ENCODE measurements at places on chromosomes 4 and X. TPM values are rescaled to one million over a fixed set of nuclear protein-coding genes. Genes with fewer than 3 reads are reported as not detected.

DNA sequence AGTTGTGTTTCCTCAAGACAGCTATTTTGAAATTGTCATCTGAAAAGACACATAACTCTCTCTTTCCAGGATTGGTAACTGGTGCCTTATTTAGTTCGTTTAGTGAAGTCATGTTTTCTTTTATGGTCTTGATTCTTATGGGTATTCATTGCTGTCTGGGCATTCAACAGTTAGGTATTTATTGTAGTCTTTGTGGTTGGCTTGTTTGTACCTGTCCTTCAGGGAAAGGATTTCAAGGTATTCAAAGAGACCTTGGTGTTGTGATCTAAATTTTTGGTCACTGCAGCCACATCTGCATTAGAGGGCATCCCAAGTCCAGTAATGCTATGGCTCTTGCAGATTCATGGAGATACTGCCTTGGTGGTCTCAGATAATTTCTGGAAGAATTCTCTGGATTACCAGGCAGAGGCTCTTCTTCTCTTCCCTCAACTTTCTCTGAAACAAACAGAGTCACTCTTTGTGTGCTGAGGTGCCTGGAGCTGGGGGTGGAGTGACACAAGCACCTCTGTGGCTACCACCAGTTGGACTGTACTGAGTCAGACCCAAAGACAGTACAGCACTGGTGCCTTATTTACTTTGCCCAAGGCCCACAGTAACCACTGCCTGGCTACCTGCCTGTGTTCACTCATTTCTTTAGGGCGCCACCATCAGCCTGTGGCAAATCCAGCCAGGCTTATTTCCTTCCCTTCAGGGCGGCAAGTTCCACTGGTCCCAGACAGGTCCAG lies 620.4 kb downstream of the KCNIP4 start:
- DNase-seq = no peak

GRCh38 chr4:68152411-68152810 lies 22.7 kb upstream of the TMPRSS11F start:
- no peak for DNase-seq

DNA sequence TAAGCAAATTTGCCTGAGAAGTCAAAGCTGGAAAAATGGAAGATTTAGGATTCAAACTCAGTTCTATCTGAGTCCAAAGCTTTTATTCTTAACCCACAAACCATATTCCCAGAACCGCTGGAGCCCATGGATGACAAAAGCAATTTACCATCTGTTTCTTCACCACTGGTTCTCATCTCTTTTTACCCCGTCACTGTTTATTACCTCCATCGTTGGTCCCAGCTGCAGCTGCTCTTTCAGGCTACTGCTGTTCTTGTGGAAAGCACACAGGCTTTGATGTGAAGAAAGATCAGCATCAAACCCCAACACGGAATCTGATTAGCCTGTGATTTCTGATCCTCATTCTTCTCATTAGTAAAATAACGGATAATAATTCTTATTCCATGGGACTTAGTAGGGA lies 9.5 kb downstream of the FBXO8 start:
- no peak for DNase-seq

- peak; percentile 16 for DNase-seq
These were observed 88.0 kb downstream of the ATP11C start for GRCh38 chrX:139844884-139845283.

DNA sequence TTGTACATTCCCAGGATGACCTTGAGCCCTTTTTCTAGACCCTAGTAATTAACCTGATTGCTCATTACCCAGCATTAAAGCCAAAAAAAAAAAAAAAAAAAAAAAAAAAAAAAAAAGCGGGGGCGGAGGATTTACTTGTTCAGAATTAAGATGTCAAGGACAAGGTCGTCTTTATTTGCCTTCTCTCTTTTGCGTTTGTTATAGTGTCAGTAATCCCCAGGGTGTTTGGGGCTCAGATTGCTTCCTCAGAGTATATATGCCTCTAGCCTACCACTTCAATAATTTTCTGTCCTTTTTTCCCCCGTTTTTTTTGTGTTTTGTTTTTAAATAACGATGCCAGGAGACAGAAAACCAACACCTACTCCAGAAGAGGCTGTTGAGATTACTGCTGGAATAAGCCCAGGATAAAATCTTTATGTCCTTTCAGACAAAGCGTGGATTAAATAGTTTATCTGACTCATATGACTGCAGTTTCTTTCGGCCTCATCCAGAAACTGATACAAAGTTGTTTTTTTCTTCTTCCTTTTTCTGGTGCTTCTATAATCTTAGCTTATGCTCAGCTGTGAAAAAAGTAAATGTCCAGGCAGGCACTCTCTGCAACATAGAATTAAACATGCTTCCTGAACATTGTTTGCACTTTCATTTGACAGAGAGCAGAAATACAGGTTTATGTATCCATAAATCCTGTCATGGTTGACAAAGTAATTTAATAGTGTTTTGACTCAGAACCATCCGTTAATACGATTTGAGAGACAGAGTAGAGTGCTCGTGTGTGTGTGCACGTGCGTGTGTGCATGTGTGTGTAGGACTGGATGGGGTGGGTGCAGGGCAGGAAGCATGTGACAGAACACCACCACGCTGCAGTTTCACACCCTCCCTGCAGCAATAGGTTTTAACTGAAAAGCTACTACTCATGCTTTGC lies 138.6 kb downstream of the AFF1 start:
- no peak for DNase-seq

The L1CAM gene
- total RNA-seq = 17.0 TPM

The TMEM31 gene
- not detected for total RNA-seq

The NIPAL1 gene
- 1.7 TPM for total RNA-seq

The TLR6 gene
- not detected for total RNA-seq

The SHISA3 gene
- 1.6 TPM for total RNA-seq

Data from H7 (cell line).